ENCODE measurements at places on chromosomes 7 and 10.
A peak's percentile ranks its signal among the peaks of the same experiment; 100 is the strongest.

DNA sequence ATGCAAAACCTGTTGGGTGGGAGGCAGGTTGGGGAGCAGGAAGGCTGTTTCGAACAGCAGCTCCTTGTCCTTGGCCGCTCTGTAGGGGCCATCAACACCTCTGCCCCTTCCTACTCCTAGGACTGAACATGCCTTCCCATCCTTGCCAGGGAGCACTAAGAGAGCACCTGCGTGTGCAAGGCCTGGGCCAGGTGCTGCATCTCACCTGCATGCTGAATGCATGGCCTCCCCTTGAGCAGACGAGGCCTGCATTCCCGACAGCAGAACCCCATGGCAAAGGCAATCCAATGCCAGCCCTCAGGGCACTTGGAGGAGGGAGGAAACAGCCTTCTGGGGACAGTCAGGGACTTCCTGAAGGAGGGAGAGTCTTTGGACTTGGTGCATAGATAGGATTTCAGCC is 11.0 kb downstream of the VSIR start:
- no peak for DNase-seq

DNA sequence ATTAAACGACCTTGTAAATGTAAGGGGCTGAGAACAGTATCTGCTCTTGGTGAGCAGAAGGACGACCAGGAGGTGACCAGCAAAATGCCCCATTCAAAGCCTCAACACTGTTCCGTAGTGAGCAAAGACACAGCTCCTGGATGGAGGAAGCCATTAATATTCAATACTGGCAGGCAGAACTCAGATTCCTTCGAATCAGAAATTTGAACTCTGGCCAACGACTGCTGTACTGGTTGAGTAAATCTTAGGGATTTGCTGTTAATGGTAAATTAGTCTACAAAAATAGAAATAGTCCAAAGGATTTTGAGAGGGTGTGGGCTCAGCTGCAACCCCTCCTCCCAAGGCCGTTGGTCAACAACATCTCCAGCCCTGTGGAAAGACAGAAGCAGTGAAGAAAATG is 130.5 kb upstream of the PFKP start:
- DNase-seq: no peak

DNA sequence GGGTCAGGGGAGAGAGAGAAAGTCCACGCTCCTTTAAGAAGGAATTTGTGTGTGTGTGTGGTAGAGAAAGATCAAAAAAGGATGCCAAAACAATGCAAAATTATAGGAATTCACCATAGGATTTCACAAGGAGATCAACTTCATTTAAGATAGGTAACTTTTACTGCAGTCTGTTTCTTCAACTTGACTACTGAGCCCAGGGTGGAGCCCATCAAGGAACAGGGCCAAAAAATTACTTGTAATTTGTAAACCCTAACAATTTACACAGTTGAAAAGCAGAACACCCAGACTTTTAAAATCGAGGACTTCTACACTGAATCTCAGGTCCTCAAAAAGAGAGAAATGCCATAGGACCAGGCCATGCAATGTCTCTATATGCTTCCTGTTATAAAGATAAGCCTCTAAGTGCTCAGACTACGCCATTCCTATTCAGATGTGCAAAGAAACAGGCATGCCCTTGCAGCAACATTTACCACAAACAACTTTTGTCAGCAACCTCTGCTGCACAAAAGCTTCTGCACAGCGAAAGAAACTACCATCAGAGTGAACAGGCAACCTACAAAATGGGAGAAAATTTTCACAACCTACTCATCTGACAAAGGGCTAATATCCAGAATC is 10.6 kb upstream of the GIMAP4 start:
- DNase-seq: no peak

- DNase-seq: no peak
Observed at GRCh38 chr7:69115788-69116187, 482.5 kb upstream of the AUTS2 start.

DNA sequence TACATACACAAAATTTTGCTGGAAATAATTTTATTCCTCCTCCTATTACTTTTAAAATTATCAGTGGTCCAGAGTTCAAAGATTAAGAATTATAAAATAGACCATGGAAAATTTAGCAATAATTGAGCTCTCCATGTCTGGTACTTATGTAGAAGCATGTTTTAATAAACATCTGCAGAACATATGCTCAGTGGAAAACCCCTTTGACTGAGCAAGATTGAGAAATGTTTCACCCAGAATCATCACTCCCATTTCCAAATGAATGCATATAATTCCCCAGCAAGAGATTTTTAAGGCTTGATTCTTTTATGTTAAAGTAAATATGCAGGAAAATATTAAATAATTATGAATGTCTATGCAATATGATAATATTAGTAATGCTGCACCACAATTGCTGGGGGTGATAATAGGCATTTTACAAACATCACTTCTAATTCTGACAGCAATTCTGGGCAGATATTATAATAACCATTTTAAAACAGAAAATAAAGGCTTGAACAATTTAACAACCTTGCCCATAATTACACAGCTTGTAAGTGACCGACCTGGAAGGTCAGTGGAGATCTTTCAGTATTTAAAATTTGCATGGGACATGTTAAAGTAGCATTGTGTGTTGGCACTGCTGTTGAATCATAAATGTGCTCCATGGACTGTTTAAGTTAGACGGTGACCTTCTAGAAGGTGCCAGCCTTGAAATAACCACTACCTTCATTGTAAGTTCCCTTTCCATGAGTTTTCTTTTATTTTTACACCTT is 45.6 kb upstream of the TES start:
- no peak for DNase-seq

DNA sequence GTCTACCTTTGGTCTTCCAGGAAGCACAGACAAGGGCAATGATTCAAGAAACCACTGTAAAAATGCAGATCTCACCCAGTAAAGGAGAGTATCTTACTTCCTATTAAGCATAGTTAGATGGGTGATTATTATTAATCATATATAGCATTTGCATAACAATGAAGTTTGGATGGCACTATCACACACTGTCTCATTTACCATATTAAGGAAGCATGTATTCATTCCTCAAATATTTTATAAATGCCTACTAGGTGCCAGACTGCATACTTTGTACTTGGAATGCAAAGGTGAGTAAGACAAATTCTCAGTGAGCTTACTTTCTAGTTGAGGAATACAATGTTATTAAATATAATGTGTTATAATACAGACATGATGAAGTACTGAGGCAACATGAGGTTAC is 53.9 kb upstream of the SKAP2 start:
- DNase-seq: peak; percentile 37

DNA sequence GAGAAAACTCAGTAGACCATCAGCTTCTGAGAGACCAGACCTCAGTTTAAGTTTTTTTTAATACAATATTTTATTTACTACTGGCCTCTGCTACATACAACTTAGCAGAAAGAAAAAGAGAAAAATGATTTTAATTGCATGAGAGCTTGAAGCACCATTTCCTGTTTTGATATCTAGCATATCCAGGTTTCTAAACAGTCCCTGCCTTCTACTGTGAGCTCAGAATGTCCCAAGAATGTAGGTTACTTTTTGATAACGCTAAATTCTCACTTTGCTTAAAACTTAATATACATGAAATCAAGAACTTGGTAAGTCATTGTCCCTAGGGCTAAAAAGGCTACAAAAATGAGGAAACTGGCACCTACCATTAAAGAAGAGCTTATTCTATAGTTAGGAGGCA is 7.0 kb downstream of the TMEM243 start:
- no peak for DNase-seq

DNA sequence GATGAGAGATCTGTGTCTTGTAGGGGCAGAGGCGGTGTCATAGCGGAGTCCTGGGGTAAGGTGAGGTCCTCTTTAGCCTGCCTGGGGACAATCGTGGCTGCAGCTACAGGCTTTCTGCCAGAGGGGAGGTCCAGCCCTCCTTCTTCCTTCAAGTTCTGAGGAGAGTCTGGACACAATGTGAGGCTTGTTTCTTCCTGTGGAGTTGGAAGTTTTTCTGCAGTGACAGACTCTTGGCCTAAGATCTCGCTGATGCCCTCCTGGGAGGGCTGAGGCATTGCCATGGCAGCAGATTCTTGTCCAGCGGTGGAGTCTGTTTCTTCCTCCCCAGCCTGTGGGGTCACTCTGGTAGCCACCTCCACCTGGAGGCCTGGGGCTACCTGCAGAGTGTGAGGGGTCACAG is 4.4 kb downstream of the NACAD start:
- DNase-seq: no peak

GRCh38 chr10:131876508-131876907 is 24.3 kb upstream of the PPP2R2D start:
- no peak for DNase-seq

GRCh38 chr7:75696263-75697037 is 42.3 kb downstream of the HIP1 start:
- no peak for DNase-seq

DNA sequence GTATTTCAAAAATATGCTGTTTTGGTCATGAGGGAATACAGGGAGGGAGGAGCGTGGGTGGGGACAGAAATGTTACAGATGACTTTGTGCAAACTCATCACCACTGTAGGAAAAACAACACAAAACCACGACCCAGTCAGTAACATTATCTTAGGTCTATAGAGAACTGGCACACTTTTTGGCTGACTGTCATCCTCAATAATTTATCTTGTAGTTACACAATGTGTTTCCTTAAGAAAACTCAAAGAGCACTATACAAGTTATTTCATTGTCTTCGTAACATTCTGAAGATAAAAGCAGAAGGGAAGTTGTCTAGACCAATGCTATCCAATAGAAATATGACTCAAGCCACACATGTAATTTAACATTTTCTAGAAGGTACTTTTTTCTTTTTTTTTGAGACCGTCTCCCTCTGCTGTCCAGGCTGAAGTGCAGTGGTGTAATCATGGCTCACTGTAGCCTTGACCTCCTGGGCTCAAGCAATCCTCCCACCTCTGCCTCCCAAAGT is 16.9 kb upstream of the CDK14 start:
- DNase-seq: no peak

DNA sequence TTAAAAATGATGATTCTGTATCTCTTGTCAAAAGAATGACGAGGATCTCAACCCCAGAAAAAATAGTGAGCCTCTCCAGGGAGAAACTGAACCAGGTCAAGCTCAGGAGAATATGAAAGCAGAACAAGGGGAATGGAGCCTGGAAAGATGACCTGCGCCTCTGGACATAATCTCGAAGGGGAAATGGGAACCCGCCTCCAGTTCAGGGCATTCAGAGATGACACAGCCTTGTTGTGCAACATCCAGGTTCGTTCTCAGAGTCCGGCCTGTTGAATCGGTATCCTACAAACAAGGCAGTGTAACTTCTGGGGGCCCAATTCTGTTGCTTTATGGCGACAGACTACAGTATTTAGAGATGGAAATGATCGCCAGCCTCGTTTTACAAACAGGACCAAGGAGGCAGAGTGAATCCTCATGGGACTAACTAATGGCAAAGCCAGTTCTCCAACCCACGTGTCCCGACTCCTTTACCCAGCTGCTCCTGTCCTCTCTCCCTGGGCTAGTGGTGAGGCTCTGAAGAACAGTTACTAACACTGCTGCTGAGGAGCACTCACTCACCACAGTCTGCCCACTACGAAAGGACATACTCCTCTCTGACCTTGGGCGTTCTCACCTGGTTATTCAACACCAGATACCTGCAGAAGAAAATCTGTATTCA is 67.6 kb downstream of the JAZF1 start:
- DNase-seq: no peak

DNA sequence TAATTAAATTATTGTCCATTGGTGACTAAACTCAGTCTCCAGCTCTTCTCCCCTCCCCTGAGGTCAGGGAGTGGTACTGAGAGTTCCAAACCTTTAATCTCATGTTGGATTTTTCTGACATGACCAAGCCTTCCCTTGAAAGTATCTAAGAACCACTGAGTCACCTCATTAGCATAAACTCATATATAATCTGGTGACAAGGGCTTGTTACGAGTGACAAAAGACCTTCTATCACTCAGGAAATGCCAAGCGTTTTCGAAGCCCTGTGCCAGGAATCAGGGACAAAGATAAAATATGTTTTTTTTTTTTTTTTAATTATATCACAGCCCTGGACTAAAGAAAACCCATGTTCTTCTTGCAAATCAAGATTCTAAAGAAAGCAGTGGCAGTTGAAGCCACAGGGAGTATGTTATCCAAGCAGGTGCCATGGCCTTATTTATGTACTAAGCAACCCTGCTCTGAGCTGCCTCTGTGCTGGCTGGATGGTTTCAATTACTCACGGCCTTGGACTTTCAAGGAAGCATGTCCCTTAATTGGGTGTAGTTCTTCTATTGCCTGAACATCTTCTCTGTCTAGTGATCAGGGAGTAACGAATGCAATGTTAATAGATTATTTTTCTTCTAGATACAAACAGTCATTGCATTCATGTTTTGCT is 169.0 kb upstream of the PRKCQ start:
- DNase-seq: no peak

DNA sequence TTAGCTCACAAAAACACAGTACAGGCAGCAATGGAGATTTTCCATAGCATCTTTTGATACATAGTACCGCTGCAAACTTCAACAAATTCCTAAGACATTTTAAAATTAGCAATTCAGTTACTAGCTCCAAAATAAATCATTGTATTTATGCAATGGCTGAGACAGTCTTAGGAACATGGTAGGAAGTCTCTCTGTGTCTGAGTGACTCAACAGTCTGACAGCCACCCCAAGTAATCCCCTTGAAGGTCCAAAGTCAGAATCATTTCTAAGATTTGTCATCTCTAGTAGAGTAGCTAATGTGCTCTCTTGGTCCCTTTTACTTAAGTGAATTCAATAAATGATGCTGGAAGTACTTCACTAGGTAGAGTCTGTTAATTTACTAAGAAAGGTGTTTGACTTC is 93.8 kb upstream of the NOBOX start:
- DNase-seq: no peak

DNA sequence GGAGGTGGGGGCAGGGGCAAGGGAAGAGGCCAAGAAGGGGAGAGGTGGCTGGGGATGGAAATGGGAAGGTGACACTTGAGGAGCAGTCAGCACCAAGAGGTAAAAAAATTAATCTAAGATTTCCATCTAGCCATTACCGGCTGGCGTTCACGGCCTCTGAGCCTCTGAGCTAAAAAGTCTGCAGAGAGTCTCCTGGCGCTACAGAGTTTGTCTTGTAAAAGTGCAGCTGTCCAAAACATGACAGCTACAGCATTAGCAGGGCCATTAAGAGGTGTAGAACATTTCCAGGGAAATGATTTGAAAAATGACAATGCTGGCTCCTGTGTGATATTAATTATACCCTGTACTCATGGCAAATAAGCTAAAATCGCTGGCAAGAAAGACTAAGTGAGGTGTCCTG is 167.6 kb downstream of the LRMDA start:
- DNase-seq: no peak

DNA sequence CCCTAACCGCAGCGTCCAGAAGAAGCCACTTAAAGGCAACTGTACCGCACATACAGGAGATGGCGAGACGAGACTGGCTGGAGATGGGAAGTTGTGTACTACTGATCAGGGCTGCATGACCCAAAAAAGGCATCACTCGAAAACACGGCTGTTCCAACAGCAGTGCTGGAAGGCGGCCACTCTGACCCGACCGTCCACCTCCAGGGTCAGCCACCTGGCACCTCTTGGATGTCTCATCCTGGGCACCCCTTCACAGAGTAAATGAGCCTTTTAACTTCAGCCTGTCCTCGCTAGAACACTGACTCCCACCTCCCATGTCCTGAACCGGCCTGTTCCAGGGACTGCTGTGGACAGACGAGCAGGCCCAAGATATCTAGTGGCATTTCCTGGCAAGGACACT is 180.7 kb downstream of the DIP2C start:
- DNase-seq: no peak
